Activated T-cell treated with anti-CD3 and anti-CD28 coated beads, Interleukin-2, amount 50 U/mL, for 48 hours (primary cell): ENCODE measurements at places on chromosomes 4 and X.
A peak's percentile ranks its signal among the peaks of the same experiment; 100 is the strongest.

GRCh38 chr4:77028246-77028645, 47.5 kb downstream of the CCNI start:
- peak; percentile 33 for DNase-seq

- no peak for DNase-seq
These were observed 42.0 kb upstream of the IGSF1 start for GRCh38 chrX:131331152-131331551.

- no peak for DNase-seq
These were observed 492.9 kb downstream of the INPP4B start for GRCh38 chr4:142353149-142353738.

DNA sequence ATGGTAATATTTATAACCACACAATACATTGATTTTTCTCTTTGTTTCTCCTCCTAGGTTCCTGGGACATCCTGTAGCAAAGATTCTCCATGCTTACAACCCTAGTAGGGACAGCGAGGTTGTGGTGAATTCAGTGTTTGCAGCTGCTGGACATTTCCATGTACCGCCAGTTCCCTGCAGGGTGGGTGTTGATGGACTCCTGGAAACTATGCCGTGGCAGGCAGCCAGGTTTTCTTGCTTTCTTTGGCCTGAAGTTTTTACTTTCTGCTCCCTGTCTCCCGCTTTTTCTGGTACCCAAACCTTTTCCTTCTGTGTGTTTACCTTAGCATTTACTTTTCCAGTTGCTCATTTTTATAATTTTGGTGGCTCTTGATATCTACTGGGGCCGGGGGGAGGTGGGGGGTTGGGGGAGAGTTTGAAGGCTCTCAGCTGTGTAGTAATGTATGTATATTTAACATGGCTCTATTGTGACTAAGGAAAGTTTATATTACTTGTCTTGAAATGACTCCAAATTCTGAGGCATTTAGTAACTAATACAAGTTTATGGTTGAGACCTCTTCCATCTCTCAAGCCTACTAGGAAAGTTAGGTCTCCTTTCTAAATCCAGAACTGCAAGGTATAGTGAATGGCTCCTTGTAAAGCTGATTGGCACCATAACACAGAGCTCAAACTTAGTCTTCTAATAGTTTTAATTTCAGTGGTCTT, 89.7 kb downstream of the TMEM131L start:
- DNase-seq: no peak

- no peak for DNase-seq
These were observed 201.9 kb downstream of the ARHGAP10 start for GRCh38 chr4:147933779-147934178.

DNA sequence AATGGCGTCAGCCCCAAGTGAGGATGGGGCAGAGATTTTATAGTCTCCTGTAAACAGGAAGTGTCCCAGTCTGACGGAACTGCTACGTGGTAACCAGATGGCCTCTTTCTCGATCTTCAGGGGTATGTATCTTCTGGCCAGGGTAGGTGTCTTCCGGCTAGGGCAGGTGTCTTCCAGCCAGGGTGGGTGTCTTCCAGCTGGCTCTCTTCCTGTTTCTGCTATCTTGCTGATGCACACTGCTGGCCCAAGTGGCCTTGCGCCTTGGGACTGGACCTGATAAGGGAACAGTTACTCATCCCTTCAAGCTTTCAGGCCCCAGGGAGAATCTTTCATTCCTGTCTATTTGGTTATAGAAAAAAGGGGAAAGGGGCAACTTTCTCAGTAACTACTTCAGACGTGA, 178.7 kb upstream of the MAGEE2 start:
- DNase-seq: no peak

DNA sequence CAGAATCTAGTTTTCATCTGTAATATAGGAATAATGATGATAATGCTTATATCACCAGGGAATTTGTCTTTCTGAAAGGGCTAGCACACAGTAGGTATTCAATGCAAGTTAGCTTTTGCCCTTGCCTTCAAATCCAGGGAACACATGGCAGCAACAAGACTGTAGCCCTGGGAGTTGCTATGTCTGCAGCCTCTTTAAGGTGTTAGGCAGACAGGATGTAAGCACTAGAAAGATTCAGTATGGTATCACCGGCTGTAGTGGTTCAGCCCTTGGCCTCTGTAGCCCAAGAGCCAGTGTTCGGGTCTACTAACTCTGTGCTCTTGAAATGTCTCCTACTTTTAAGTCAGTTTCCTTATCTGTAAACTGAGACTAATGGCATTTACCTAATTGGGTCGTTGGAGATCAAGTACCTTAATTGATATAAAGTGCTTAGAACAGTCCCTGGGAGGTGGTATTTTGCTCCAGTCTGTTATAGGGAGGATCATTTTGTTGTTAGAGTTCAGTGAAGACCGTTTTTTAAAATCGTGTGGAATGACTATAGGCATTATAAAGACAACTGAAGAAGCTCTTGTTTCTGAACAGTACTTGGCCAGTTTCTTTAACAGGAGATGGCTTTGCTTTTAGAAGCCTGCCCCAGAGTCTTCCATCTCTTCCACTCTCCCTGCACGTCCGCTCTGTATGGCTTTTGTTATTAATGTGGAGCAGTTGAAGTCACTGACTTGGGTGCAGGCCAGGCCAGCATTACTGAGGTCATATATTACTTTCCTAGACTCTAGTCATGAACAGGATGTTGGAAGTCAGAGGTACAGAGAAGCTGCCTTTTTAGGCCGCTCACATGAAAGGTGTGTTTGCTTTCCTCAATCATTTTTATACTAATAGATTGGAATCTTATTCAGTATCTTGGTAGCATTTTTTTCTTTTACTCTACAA, 44.8 kb downstream of the GAB1 start:
- no peak for DNase-seq

- DNase-seq: no peak
These were observed 56.3 kb downstream of the FHDC1 start for GRCh38 chr4:152992466-152992865.

DNA sequence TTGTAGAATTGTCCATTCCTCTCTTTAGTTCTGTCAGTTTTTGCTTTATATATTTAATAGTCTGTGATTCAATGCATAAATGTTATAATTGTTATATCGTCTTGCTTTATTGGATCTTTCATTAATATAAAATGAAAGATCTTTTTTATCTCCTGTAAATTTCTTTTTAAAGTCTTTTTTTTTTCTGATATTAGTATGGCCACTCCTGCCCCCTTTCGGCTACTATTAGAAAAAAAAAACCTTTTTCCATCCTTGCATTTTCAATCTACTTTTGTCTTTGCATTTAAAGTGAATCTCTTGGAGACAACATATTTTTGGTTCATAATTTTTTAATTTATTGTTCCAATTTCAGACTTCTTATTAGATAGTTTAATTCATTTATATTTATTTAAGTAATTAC, 677.4 kb upstream of the NDST4 start:
- no peak for DNase-seq

- no peak for DNase-seq
These were observed 351.7 kb upstream of the NOCT start for GRCh38 chr4:138663883-138664282.

DNA sequence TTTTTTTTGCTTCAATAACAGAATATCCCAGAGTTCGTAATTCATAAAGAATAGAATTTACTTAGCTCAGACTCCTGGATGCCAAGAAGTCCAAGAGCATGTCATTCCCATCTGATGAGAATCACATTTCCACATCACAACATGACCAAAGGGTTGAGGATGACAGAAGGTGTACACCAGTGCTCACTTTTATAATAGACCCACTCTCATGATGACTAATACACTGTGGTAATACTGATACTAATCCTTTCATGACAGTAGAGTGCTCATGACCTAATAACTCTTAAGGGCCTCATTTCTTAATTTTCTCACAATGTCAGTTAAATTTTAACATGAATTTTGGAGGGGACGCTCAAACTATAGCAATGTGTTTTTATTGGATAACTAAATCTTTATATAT, 69.2 kb downstream of the ZNF732 start:
- no peak for DNase-seq

- no peak for DNase-seq
These were observed 19.5 kb upstream of the WDFY3 start for GRCh38 chr4:84985952-84986351.

DNA sequence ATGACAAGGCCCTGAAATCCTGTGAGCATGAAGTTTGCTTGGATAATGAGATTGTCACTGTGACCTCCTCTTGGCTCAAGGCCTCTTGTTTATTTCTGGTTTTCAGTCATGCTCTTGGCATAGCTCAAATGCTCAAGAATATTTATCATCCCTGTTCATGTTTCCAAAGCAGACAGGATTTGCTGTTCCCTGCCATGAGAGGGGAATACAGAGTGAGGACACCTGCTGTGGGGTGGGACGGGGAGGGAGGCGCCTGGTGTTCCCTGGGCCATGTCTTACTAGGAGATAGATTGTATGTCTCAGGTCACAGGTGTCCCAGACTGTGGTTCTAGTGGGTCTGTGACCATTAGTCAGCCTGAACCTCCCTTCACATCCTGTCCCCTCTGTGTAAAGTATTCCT, 34.9 kb upstream of the SH3RF1 start:
- no peak for DNase-seq

DNA sequence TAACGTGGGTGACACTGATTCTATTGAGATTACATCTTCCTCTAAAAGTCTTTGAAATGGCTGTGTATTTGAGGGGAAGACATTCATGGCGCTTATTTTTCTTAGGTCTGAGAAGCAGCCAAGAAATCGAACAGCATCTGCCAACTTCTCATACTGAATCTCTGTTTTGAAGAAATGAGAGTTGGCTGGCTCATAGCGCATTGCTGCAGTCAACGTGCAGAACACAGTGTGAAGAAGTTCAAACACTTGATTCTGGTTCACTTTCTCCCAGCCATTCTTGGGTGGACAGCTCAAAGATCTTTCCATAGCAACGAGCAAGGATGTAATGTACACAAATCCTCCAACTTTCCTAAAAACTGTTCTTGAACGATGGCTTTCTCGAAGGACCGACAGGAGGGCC, 156.5 kb downstream of the WDFY3 start:
- DNase-seq: no peak

- no peak for DNase-seq
These were observed 227.0 kb upstream of the RASGEF1B start for GRCh38 chr4:81698538-81699296.

DNA sequence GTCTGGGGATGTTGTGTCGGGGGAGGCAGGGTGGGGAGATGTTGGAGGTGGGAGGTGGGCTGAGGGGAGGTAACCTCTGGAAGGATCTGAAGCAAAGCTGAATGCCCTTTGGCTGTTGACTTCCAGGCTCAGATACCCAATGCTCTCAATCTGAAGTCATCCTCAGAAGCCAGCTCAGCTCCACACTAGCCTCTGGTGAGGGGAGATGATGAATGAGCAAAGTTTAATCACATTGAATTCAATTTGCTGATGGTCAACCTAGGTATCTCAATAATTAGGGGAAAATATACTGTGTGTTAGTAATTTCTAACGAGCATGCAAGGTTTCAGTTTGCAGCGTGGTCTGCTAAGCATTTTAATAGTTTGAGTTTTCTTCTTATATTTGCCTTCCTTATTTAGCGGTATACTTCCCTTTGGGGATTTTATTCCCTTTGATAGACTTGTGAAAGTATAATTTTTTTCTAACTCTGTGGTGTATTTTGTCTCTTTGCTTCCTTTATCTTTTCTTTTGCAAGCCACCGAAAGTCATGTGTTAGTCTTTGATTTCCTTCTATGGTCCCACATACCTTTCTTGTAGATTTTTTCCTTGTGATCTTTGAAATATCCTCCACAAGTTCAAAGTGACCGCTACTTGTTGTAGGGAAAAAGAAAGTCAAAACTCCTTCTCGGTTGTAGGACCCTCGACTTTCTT, 146.3 kb upstream of the LEF1 start:
- DNase-seq: no peak

GRCh38 chrX:147646949-147647723, 264.6 kb upstream of the FMR1 start:
- no peak for DNase-seq
